ENCODE measurements at places on chromosomes 2 and 18.
A peak's percentile ranks its signal among the peaks of the same experiment; 100 is the strongest.

DNA sequence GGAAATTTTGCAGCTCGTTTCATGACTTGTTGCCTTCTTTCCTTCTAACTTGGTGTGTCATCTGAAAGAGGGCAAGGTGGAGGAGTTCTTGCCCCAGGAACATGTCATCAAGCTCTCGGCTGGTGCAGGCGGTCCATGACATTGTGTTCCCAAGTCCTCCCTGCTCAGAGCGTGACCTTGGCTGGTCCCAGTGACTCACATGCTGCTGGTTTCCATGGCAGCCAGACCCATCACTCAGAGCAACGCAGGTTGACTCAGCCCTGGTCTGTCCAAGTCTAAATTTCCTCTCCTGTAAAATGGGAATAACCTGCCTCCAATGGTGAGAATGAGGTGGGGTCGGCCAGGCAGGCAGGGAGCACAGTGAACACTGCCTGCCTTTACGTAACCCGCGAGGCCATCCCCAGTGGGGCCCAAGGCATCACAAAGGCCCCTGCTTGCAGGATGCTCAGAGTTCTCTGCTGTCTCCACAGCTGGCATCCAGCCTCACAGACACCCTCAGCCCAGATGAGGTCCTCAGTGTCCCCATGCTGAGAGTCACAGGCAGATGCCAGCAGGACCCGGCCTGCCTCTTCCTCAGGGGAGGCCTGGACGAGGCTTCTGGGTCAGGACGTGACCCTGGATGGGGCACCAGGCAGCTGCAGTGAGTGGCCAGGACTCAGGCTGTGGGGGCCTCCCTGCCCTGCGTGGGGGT lies 143.7 kb downstream of the TPO start:
- DNase-seq = no peak

DNA sequence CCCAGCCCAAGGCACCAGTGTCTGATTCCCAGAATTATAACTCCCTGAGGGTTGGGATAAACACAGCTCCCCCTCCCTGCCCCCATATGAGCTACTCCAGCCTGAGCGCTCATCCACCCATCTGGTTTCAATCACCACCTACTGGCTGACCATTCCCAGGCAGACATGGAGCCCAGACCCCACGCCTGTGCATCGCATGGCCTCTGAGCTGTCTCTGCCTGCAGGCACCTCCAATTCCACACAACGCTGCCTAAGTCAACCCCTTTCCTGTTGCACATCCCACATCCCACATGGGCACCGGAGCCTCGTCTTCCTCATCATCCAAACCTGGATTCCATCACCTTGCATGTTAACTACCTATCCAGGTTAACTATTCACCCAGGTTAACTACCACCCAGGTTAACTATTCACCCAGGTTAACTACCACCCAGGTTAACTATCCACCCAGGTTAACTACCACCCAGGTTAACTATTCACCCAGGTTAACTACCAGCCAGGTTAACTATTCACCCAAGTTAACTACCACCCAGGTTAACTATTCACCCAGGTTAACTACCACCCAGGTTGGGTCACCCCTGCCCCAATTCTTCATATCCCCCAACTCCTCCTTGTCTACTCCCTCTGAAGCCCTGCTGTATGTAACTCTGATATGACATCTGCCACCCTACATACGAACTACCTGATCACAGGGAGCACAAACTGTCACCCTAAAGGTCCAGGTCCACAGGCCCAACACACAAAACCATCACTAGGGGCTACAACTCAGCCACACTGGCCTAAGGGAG lies 47.8 kb downstream of the TEX51 start:
- DNase-seq = no peak

GRCh38 chr18:50850307-50851065 lies 28.4 kb upstream of the ME2 start:
- DNase-seq = no peak

GRCh38 chr2:60945341-60945740 lies 64.0 kb downstream of the REL start:
- DNase-seq = peak; percentile 85

DNA sequence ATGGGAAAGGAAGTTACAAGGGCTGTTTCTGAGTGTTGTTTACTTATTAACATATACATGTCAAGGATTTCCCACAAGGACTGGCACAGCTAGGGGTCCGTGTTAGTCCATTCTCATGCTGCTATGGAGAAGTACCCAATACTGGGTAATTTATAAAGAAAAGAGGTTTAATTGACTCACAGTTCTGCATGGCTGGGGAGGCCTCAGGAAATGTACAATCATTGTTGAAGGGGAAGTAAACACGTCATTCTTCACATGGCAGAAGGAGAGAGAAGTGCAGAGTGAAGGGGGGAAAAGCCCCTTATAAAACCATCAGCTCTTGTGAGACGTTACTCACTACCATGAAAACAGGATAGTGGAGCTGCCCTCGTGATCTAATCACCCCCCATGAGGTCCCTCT lies 128.9 kb upstream of the CELF4 start:
- no peak for DNase-seq

DNA sequence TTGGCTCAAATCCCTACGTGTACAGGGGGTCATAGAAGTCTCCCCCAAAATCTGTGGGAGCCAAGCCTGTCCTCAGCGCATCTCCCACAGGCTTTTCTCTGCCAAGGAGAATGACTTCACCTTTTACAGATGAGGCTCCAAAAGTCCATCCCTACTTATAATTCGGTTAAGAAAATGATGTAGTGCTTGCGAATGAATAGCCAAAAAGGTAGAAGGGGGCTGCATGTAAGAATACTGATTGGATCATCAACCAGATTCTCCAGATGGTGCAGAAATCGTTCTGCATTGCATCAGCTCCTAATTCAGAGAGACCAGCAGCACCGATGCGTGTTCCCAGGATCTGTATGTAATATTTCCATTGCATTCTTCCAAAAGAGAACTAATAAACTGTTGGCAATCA lies 91.9 kb downstream of the EPHA4 start:
- no peak for DNase-seq

DNA sequence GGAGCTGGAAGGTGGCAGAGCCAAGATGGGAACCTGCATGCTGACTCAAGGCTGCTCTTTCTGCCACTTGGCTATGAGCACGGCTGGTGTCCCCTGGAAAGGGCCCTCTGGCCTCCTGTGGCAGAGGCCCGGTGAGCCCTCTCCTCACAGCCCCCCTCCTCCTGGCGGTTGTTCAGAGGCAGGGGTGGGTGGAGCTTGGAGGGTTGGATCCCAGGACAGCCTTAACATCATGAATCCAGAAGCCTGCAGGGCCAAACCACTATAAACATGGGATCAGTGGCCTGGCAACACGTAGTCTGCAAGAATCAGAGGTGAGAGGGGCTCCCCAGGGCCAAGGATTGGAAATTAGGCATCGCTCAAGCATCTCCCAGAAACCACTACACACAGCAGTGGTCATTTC lies 48.5 kb upstream of the LOXHD1 start:
- DNase-seq = no peak

DNA sequence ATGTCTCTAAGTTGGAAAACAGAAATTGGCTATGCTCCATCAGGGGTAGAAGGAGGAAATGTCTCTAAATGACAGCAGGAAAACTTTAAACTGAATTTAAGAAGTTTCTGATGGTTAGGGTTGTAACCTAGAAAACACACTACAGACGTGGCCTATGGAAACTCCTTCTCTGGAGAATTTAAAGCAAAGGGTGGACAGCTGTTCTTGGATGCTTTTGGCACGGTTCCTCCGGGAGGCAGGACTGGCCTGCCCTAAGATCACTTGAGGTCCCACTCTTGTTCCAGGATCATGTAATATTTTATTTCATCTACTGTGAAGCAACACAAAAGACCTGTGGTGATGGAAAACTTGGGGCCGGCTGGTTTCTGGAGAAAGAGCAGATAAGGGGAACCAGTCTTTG lies 77.0 kb downstream of the NRP2 start:
- DNase-seq = no peak

- DNase-seq = no peak
Observed at GRCh38 chr2:206378835-206379234, 64.5 kb upstream of the ADAM23 start.

- DNase-seq = no peak
Observed at GRCh38 chr2:132384491-132385151, 32.0 kb upstream of the GPR39 start.

- no peak for DNase-seq
Observed at GRCh38 chr18:48841381-48842258, 109.1 kb downstream of the SMAD7 start.

DNA sequence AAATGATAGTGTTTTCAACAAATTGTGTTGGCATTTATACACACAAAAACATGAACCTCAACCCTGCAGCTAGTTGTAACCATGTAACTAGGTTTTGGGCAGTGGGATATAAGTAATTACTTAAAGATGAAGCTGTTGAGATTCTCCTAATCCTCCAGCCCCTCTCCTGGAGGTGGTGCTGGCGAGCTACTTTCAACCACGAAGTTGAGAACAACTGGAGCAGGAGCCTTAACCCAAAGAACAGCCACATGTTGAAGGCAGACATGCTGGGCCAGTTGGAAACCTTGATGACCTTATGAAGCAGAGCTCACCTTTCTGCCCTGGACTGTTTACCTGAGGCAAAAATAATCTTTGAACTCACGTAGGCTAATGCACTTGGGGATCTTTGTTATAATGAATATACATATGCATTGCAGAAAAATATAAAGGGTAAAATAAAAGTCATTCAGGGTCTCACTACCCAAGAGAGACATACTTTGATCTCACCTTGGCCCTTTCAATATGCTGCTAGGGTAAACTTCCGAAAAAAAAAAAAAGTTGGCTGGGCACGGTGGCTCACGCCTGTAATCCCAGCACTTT lies 89.6 kb upstream of the NPAS2 start:
- no peak for DNase-seq

GRCh38 chr2:176392249-176392648 lies 123.0 kb downstream of the MTX2 start:
- no peak for DNase-seq

- DNase-seq = no peak
Observed at GRCh38 chr2:160246356-160246755, 46.3 kb upstream of the ITGB6 start.

DNA sequence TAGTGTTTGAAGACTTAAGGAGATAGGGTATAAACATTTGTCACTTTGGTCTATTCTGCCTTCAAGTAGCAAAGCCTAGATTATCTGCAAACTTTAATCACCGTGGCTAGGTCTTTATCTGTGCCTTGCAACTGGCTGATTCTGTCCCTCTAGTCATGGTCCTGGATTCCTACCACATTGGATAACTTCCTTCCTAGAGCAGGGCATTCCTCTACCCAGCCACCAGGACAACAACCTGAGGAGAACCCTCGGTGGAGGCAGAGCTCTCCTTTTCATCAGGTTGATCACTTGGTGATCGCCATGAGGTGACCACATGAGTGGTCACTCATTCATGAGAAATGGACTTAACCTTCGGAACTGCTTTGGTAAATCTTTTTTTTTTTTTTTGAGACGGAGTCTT lies 25.3 kb upstream of the PTPRM start:
- no peak for DNase-seq

DNA sequence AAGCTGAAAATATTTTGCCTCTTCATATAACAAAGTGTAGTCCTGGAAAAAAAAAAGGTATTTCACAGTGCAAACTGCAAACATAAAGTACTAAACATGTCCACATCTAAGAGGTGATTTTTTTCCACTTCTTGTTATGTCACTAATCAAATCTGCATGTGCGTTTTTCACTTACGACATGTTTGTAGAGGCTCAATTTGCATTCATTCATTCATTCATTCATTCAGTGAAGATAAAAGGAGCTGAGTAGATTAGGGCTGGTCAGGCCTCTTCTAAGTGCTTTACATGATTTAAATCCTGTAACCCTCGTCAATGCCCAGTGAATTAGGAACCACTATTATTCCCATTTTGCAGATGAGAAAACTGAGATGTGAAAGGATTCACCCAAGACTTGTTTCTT lies 88.5 kb downstream of the KCTD1 start:
- DNase-seq = no peak

DNA sequence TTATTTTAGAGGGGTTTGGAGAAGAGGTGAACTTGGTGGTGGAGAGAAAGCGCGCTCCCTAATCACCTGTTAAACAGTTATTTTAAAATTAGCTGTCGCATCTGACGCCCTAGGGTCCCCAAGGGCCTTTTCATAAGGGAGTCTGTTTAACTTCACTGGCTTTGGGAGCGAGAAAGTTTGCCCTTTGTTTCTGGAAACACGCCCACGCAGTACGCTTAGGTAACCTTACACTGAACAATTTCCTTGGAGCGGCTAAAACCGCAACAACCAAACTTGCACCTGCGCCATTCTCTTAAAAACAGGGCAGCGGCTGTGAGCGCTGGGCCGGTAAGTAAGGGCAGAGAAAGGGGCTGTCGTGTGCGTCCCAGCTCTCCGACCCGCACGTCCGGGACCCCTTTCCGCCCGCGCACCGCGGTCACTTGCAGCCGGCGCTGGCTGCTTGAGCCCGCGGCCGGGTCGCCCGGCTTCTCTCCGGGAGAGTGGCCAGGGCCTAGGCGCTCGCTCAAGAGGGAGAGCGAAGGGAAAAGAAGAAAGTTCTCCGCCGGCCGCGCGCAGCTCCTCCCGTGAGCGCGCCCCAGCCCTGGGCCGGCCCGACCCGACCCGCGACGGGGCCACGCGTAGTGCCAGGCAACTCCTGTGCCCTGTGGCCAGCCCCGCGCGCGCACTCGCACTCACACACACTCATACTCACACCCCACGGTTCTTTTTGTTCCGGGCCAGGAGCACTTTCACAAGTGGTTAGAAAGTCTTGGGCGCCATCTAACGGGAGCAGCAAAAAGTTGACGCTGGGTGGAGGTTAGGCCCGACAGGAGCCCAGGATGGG lies 19.2 kb downstream of the POU3F3 start:
- DNase-seq = peak; percentile 30

DNA sequence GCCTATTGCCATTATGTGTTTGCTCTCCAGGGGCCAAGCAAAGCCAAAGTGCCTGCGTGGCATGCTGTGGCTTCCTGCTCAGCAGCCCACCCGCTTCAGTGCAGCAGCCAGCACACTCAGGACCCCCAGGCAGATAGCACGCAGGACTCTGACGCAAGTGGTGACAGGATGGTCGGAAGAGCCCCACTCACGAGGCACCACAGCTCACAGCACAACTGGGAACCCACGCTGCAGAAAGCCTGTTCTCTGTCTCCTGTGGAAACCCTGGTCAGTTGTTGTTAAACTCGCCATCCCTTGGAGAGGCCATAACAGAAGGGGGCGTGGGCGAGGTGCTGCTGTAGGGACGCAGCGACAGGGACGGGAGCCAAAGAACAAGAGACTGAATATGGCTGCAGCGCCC lies 76.4 kb downstream of the HDAC4 start:
- DNase-seq = no peak

DNA sequence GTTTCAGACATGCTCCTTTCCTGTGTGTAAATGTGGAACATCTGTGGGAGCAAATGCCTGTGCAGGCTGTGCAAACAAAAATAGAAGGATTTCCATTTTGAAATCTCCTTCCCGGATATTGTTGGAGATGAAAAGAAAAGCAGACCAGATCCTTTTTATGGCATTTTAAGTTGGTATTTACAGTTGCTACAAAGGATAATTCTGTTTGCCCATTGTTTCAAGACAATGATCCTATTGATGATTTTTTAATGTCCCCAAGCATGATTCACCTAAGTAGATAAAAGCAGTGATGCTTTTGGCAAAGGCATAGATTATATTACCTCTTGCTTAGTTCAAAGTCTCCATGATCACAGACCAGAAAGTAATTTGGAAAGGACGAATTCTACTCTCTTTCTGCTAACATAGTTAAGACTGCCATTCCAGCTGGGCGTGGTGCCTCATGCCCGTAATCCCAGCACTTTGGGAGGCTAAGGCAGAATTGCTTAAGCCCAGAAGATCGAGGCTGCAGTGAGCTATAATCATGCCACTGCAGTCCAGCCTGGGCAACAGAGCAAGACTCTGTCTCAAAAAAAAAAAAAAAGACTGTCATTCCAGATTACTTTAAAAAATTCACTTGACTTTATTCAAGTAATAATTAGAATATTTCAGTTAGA lies 209.6 kb upstream of the SLC39A10 start:
- no peak for DNase-seq
